ENCODE measurements at places on chromosomes 5 and 9.

DNA sequence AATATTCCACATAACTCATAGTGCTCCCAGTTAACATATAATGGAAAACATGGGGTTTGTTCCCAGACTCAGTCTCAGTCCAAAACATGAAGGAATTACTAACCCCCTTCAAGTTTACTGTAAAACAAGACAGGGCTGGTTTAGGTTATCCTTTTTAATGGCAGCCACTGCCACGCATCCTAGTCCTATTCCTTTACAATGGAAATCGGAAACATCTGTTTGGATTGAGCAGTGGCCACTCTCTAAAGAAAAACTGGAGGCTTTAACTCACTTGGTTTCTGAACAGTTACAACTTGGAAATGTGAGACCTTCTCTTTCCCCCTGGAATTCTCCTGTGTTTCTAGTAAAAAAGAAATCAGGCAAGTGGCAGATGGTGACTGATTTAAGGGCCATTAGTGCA is 609.9 kb upstream of the ACO1 start:
- no peak for DNase-seq

- no peak for DNase-seq
These were observed 52.2 kb upstream of the SPINK5 start for GRCh38 chr5:148011398-148012137.

- DNase-seq, result no peak
These were observed 59.7 kb downstream of the FGF18 start for GRCh38 chr5:171478946-171479775.

GRCh38 chr9:104895572-104895971 is 32.4 kb downstream of the ABCA1 start:
- no peak for DNase-seq

- DNase-seq, result no peak
These were observed 35.5 kb downstream of the WDR36 start for GRCh38 chr5:111127453-111128195.

DNA sequence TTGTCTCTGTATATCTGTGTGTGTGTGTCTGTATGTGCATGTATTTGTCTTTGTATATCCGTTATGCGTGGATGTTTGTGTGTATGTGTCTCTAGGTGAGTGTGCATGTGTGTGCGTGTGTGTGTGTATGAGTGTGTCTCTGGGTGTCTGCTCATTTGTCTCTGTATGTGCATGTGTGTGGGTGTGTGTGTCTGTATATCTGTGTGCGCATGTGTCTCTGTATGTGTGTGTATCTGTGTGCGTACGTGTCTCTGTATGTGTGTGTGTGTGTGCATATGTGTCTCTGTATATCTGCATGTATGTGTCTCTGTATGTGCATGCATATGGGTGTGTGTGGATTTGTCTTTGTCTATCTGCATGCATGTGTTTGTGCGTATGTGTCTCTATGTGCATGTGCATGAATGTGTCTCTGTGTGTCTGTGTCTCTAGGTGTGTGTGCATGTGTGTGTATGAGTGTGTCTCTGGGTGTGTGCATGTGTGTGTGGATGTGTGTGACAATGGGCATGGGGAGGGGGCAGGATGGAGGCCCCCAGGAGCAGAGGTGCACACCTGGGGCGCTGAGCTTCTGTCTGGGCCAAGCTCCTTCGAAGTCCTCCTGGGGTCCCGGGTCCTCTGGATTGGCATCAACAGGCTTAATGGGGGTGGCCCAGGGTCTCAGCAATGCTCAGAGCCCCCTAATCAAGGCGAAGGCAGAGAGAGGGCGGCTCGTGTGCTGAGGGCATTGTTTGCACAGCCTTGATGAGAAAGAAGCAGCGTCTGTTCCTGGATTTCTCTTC is 373.4 kb upstream of the IRX4 start:
- no peak for DNase-seq

GRCh38 chr9:78590068-78590467 is 293.1 kb downstream of the PSAT1 start:
- no peak for DNase-seq

DNA sequence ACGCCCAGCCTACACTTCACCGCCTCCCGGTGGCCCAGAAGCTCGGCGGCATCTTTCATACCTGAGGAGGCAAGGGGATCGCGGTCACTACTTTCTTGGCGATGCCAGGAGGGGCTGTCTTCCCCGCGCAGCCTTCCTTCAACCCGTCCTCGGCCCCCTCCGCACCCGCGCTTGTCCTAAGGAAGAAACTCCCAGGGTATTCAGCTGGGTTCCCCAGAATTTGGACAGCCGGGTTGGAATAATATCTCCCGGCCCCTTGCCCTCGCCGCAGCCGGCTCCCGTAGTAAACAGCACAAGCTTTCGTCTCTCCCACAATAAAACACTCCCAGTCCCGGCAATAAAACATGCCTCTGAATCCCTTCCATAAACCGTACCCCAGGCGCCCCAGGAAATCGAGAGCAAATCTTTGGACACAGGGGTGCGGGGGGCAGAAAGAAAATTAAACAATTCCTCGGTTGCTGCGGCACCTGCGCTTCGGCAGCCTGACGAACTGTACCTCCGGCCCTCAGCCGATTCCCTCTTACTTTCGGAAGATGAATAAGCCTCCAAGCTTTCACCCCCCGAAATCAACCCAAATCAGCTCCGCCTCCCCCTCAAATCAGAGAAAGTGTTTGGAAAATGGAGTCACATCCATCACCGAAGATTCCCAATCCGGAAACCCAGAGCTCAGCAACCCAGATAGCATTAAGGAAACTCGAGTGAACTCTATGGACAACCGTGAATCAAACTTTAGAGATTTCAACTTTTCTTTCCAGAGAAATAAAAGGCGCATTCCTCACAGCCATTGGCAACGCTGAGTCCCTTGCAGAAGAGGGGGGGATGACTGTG is 1.1 kb downstream of the OTP start:
- DNase-seq, result no peak

- no peak for DNase-seq
These were observed 1.3 kb downstream of the SPATA31E1 start for GRCh38 chr9:87883990-87884389.

- DNase-seq, result no peak
These were observed 3.6 kb upstream of the SCGB3A2 start for GRCh38 chr5:147874910-147875367.

- DNase-seq, result no peak
These were observed 534.1 kb upstream of the CDH6 start for GRCh38 chr5:30659417-30659816.

DNA sequence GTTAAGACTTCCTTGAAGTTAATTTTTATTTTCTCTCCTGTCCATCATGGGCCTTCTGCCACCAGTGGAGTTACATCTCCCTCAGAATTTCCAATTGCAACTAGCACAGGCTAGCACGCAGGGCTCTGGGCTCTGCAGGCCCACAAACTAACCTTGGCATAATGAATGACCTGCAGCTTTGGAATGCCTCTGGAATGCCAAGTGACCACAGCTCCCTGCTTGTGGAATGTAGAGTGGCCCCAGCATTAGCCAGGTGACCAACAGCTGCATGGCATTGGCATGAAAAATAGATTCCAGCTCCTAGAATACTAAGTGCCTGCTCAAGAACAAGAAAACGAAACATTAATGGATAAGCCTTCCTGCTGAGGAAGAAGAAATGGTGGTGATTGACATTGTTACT is 726.1 kb downstream of the BRINP1 start:
- DNase-seq, result peak; percentile 15

DNA sequence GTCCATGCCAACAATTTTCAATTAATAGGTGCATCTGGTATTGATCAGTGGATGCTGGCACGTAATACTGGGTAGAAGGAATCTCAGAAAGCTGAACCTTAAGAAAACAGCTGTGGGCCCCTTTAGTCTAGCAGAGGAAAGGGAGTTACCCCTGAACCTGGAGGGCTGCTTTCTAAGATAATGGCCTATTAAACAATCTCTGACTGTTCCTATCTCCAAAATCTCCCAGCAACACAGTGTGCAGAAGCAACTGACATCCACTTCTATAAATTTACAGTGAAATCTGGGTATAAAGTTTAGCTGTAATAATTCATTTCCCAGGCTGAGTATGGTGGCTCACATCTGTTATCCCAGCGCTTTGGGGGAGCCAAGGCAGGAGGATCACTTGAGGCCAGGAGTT is 198.8 kb downstream of the MAPKAP1 start:
- DNase-seq, result no peak

GRCh38 chr5:139872851-139873794 is 77.5 kb downstream of the PSD2 start:
- DNase-seq, result no peak

- DNase-seq, result peak; percentile 78
These were observed 24.2 kb downstream of the PCDHGC5 start for GRCh38 chr5:141512911-141513626.

- no peak for DNase-seq
These were observed 4.9 kb upstream of the UBTD2 start for GRCh38 chr5:172288465-172288864.

DNA sequence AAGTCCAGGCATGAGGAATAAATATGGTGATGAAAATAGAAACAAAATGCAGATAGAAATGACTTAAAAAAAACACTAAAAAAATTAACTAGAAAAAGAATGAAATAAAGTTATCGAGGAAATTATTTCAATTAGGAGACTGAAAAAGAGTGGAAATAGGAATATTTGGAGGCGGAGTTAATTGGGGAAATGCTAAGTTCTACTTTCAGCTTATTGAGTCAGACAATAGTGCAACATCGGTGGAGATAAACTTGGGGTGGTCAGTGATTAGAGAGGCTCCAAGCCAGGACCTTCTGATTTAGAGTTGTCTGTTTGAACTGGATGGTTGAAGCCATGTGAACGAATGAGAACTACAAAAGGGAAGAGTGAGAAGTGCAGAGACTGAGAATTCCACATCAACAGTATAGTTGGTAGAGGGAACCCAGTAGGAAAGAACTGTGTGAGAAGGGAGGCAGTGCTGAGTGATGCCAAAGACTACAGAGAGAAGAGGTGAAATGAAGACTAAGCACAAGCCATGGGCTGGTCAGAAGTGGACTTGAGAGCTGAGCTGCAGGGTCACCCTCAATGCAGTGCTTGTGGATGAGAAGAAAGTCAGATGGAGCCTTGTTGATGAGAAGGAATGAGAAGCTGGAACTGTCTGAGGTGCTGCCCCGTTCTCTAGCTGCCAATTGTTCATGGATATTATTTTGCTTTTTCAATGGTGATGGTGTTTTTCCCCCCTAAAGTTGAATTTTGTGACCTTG is 160.7 kb downstream of the ICE1 start:
- DNase-seq, result no peak

DNA sequence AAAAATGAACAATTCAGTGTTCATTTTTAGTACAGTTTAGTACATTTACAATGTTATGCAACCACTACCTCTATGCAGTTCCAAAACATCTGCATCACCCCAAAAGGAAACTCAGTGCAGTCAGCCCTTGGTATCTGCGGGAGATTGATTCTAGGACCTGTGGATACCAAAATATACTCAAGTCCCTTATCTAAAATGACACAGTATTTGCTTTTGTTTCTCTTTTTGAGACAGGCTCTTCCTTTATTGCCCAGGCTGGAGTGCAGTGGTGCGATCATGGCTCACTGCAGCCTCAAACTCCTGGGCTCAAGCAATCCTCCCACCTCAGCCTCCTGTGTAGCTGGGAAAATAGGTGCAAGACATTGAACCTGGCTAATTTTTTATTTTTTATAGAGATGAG is 114.0 kb downstream of the PIP5K1B start:
- no peak for DNase-seq

DNA sequence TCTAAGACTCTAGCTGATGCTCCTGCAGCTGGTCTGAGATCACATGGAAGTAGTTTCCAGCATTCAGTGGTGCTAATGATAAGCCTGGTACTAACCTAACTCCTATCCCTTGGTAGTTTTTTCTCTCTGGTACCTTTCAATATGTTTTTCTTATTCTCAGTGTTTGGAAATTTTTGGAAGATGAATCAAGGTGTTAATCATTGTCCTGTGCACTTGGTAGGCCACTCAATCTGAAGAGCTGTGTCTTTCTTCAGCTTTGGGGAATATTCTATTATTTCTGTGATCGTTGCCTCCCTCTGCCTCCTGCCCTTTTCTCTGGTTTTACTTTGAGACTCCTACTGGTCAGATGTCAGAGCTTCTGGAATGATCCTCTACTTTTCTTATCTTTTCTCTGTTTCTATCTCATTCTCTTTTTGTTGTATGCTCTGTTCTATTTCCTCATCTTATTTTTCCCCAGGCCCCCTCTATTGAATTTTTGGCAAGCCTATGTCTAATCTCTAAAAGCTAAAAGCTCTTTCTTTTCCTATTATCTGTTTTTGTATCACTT is 136.8 kb downstream of the APBA1 start:
- no peak for DNase-seq

DNA sequence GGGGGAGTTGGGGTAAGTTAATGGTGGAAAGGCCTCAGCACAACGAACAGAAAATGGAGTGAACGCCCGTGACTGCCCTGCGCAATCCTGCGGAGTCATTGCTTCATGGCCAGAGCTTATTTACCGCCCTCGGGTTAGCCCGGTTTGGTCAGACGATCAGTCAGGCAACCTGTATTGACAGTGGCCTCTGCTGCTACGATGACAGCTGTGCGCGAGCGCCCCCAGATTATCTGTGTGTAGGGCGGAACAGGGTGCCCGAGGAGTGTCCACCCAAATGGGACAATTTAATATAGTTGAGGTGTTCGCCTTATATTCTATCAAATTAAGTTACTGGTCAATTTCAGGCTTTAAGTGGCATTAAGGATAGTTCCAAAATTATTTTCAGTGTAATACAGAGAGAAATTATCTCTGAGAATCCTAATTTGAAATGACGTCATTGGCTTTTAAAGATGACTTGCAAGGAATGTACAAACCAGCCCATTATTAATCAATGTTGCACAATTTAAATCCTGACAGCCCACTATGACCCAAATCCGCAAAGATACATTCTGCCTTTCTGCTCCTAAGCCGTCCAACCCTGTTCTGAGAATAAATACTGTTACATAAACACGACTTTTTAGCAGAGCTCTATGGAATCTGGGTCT is 879 bp upstream of the UBQLN1 start:
- DNase-seq, result peak; percentile 44

DNA sequence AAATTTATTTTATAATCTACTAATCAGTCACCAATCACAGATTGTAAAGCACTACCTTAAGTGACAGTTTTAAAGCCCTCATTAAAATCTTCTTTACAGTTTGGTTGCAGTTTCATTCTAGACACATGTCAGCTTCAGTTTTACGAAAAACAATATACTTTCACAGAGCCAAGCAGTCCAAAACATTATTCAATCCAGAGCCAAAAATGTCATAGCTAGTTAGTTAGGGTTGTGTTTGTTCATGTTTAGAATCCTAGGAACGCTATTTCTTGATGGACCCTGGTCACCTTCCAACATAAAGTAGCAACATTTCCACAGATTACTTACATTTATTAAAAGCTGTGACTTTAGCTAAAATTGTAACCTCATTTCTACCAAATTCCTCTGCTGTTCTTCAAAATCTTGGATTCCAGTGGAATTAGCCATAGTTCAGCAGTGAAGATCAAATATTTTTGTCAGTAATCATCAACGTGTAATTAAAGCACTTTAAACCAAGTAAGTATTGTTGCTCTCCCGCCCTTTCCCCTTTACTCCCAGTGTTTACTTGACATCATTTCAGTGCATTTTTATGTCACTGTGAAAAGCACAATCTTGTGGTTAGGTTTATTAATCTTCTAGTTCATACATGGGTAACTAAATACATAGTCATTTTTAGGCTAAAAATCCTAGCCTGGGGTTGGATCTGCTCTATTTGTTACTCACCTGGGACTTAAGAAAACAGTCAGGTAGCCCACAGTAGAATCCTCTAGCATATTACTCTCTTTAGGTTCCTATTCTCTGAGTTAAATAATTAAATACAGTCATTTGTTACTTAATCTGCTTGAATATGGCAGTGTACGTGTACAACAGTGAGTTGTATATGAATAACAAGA is 74.3 kb downstream of the NIPBL start:
- peak; percentile 35 for DNase-seq

- no peak for DNase-seq
These were observed 54.0 kb downstream of the TMEM161B start for GRCh38 chr5:88214655-88215054.

- DNase-seq, result peak; percentile 62
These were observed 497.4 kb upstream of the CCNG1 start for GRCh38 chr5:162939991-162940390.

All from renal pelvis (tissue), 12 donors.